ENCODE measurements at places on chromosomes 1 and 21.
A peak's percentile ranks its signal among the peaks of the same experiment; 100 is the strongest.

DNA sequence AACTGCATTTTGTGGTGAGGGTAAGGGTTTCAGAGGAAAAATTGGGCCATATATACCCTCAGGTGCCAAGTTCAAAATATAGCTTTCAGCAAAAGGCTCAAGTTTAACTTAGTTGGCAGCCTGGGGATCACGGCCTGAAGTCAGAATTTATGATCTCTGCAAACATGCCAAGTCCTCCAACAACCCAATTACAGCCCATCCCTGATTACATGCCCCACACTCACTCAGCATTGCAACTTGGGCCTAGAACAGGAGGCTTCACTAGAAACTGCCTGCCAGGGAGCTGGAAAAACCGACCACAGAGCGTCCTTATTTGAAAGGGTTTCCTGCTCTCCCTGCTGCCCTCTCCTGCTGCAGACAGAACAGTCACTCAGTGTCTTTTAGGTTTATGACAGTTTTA is 12.4 kb downstream of the FYB2 start:
- peak; percentile 54 for DNase-seq

DNA sequence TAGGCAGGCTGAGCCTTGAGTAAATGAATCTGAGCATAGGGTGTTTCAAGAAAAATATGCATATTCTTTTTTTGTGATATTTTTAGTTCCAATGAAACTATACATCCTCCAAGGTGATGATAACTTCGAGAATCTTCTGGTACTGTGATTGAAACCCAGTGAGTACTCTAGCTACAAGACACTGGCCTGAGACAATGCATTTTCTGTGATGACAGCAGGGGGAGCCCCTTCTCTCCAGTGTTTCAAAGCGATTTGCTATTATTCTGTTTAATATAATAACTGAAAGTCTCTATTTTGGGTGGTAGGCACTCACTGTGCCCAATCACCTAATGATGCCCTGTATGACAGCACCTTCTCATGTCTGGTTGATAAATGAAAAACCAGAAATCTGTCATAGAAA is 12.1 kb downstream of the IRF2BP2 start:
- peak; percentile 44 for DNase-seq

GRCh38 chr1:100793659-100794058 is 74.1 kb downstream of the VCAM1 start:
- DNase-seq: no peak

DNA sequence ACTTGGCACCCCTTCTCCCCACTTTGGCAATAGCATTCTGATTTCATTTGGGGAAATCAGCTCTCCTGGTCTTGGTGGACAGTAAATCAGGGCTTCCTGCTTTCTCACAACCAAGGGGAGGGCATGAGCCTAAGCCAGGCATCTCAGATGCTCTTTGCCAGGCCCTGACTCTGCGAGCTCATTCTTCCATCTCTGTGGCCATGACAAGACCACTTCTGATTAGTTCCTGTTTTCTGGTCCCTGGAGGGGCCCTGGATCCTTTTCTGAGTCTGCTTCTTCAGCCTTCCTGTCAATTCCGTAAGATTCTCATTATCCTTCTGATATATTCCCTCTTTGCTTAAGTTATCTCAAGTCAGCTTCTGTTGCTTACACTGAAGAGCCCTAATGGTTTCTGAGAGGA is 210.4 kb downstream of the HIVEP3 start:
- DNase-seq: no peak

DNA sequence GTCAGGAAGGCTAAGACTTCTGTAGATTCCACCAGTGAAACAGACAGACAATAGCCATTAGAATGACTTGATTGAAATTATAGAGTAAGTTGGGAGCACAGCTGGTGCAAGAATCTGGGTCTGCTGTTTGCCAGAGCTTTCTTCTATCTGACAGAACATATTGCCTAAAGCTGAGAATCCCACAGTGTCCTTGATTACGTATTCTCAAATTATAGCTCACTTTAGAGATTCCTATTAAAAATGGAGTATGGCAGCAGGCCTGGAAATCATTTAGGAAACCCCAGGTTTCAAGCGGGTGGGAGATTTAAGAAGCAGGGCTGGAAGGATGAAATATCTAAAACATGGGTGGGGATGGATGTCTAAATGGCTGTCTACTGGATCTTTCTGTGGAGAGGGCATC is 639.7 kb upstream of the CXADR start:
- no peak for DNase-seq

GRCh38 chr1:27568300-27569087 is 35.5 kb downstream of the AHDC1 start:
- peak; percentile 91 for DNase-seq

DNA sequence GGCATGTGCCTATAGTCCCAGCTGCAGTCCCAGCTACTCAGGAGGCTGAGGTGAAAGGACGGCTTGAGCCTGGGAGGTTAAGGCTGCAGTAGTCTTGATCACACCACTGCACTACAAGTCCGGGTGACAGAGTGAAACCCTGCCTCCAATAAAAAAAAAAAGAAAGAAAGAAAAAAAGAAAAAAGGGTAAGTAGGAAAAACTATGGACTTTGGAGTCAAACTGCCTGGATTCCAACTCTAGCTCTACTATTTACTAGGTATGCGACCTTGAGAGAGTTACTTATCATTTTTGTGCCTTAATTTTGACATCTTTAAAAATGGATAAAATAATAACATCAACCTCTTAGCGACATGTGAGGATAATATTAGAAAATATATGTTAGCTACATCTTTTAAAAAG is 150.8 kb downstream of the SLC45A1 start:
- no peak for DNase-seq

- peak; percentile 51 for DNase-seq
Observed at GRCh38 chr1:94883691-94884090, 43.2 kb downstream of the CNN3 start.

DNA sequence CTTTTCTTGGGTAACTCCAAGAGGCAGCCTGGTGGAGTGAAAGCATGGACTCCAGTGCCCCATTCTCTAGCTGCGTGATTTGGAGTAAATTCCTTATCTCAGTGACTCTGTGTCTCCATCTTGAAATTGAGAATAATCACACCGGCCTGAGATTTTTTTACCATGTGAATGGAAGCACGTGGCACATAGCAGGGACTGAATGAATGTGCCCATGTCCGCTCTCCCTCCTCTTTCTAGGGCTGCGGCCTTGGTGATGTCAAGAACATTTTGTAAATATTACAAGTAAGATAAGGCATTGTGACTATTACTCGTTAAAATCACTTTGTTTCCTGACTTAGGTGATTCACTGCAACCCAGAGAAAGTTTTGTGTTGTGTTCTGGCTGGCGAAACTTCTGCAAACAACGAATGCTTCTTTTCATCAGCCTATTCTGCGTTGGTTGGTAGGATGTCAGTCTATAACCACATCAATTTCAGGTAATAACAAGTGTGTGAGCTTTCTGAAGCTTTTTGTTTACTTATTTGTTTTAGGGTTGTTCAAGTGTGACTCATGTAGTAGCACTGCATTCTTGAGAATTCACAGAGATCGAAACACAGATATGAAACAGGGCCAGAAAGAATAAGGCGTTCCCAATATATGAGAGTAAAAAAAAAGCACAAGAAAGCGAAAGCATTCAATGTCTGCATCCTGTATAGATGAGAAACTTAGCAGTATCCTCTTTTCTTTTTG is 135.7 kb upstream of the SLC45A1 start:
- DNase-seq: peak; percentile 66

- DNase-seq: peak; percentile 24
Observed at GRCh38 chr21:45202889-45203288, 84.8 kb downstream of the POFUT2 start.
